ENCODE measurements at places on chromosomes 12 and 14.
A peak's percentile ranks its signal among the peaks of the same experiment; 100 is the strongest.

- DNase-seq = no peak
Measured at GRCh38 chr12:19644571-19644970, 205.3 kb downstream of the AEBP2 start.

DNA sequence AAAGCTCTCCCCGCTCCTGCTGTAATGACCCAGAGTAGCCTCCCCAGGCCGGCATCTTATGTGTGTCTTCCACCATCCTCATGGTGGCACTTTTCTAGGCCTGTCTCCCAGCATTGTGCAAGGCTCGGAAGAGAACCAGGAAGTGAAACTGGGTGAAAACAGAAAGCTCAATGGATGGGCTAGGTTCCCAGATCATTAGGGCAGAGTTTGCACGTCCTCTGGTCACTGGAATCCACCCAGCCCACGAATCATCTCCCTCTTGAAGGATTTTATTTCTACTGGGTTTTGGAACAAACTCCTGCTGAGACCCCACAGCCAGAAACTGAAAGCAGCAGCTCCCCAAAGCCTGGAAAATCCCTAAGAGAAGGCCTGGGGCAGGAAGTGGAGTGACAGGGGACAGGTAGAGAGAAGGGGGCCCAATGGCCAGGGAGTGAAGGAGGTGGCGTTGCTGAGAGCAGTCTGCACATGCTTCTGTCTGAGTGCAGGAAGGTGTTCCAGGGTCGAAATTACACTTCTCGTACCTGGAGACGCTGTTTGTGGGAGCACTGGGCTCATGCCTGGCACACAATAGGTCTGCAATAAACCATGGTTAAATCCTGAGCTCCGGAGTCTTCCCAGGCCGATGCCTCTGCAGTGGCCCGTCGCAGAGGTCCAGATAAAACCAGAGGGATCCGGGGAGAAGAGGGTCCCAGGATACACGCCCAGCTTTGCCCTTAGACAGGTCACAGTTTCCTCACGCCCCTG, 15.6 kb downstream of the ACVRL1 start:
- peak; percentile 8 for DNase-seq

DNA sequence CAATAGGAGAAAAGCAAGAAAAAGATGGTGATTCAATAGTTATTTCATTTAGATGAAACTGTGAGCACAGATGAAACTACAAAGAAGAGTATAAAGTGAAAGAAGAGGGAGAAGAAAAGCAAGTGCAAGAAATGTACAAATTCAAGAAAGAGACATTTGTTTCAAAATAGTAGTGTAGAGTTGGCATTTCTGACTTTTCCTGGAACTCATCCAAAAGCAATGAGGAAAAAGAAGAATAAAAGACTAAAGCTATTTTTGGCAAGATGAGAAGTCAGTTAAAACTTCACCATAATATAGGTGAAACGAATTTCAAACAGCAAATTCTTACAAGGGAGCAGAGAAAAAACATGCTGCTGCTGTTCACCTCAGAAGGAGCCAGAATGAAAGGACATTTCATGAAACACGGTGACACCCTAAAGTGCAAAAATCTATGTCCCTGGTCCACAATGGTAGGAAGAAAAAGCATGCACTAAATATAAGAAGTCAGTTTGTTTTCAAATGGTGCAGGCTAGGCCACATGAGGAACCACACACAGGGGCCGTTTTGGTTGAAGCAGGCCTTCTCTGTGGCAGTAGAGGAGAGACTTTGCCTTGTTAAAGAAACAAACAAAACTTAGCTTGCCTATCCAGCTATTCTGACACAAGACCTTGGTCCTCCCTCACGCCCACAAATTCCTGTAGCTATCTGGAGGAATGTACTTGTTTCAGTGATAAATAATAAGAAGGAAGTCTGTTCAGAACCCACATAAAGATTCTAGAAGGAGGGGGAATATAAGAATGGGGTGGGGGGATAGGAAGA, 11.1 kb upstream of the CMAS start:
- DNase-seq = no peak

GRCh38 chr14:30456296-30456695, 102.7 kb upstream of the G2E3 start:
- DNase-seq = no peak

DNA sequence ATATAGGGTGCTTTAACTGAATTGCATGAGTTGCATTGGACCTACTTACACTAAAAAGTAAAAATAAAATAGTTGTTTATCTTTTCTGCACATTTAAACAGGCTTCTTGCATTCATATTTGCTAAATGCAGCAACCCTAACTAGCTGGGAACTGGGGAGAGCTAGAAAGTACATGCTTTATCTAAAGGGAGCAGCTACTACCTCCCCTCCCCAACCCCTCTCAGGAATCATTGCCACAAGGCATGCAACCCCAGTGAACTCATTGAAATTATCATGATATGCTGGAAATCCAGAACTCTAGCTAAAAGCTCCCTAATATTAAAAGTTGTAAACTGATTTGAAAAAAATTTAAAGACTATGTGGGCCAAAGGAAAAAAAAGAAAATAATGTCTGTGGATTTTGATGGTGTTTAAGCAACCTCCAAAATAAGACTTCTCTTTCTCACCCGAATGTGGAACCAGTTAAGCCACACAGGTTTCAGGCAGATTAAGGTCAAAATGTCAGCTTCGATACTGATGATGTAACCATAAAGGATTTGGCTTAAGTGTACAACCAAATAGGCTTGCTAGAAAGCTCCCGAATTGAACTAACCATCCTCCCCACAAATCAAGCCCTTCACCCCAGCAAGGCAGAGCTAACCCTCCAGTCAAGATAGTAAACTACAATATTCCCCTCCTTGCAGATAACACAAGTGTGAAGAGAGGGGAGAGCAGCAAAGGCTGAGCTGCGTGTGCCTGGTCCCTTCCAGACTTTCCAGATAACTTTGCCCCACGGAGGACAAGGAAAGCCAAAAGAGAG, 13.8 kb upstream of the POC1B start:
- no peak for DNase-seq

DNA sequence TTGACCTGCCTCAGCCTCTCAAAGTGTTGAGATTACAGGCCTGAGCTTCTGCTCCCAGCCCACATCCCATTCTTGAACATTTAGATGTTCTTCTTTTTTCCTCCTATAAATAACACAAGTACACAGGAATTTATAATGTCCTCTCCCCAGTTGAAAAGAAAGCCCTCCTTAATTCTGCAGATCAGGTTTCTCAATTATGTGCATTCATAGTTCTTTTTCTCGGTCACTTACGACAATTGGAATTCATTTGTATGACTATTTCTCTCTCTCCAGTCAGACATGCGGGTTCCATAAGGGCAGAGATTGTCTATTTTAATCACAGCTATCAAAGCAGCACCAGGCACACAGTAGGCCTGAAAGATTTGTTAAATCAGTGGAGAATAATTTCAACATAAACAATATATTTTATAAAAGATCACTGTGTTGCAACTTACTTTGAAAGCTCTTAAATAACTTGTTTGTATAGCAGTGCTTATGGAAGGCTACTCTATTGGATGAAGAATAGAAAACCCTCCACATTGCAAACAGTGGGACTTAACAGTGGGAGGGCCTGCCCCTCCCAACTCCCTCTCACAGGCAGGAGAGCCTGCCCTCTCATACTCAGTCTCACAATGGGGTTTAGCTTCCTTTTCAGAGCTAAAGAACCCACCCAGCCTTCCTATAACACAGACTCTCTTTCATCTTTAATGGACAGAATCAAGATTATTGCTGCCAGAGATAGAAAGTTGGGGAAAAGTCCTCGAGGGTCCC, 84.1 kb upstream of the TRAF3 start:
- DNase-seq = no peak

DNA sequence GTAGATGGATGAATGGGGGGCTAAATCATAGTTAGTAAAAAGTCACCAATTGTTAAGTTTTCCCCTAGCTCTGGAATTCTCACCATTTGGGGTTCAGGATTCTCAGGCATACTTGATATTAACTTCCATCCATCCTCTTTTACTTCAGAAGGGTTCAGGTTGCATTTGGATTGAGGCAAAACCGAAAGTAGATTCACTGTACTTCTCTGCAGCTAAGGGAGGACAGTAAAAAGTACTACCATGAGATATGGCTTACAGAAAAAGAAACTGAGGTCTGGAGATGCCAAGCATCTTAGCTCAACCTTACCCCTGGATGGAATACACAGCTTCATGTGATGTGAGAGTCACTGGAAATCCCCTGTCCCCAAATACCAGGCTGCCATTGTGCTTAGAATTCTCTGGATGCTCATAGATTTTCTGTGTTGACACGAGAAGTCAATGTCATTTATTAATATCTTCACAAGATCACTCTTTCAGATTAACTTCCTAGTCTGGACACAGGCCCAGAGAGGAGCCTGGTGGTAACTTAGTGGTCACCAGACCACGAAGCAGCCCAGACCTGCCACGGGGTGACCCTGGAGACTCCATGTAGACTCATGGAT, 87.1 kb downstream of the SSPN start:
- DNase-seq = no peak

- DNase-seq = no peak
Measured at GRCh38 chr12:122413516-122414404, 8.7 kb downstream of the CLIP1 start.

DNA sequence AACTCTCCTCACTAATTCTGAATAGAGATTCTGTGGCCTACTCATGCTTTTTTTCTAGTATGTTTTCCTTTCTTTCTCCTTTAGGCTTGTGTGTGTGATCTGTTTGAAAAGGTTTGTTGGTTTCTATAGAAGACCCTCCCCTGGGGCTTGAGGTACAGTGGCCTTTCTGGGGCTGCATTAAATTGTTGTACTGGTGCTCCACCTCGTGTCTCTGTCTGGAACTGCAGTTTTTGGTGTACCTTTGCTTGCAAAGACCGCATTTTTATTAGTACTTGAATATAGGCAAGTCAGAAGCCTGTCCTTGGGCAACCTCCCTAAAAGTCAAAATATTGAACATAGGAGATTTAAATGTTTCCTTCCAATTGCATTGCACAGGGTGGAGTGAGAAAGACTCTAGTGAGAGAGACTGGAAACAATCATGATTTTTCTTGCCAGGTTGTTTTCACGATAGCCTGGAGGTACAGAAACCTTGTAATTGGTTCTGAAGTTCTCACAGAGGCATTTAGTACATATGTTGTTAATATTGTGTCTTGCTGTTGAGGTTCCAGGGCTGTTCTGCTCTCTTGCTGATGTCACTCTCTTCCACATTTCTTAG, 39.0 kb downstream of the SLCO1B1 start:
- peak; percentile 36 for DNase-seq

DNA sequence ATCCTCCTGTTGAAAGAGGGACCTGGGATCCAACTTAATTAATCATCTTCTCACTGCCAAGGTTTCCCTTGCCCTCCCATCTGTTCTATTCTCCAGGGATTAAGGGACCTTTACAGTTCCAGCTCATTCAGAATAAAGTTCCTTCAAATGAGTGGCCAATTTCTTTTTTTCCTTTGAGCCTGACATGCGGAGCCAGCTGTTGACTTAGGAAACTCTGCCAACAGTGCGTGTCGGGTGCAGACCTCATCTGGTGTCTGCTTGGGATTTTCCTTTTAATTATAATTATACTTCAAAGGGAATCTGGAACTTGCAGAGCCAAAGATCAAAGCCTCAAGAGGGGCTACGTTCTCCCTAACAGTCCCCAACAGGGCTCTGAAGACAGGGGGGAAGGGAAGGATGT, 64.8 kb downstream of the CCDC60 start:
- DNase-seq = no peak

- DNase-seq = peak; percentile 76
Measured at GRCh38 chr14:54000341-54000811, 43.8 kb upstream of the BMP4 start.

DNA sequence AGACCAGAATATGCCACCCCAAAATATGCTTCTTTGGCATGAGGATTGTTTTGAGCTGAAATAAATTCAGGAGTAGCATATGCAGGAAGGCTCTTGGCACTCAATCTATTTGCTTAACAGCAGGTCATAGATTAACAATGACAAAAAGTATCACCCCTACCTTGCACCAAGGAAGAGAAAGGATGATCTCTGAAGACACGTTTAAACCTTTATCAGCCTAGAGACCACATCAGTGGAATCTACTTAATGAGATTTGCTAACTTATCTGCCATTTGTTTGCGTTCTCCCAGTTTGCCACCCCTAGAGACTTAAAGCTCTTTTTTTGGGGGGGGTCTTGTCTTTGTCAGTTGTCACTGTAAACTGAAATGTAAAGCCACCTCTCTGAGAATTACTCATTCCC, 1278.7 kb upstream of the USP15 start:
- DNase-seq = no peak

GRCh38 chr12:93144109-93144508, 215.0 kb upstream of the EEA1 start:
- no peak for DNase-seq

DNA sequence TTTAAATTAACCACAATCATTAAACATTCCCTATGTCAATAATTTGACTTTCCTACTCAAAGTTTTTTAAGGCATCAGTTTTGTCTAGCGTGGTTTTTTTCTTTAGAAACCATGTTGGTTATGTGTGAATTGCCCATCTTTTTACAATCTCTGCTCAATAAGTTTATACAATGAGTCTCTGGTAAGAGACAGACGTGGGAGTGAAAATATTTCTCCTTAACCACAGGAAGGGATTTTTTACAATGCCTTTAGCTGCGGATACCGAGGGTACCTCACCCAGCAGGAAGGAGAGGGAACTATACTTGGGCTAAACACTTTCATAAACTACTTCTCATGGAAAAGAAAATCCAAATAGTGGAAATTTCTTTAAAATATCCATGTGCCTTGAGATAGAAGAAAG, 191.4 kb upstream of the BCL2L14 start:
- no peak for DNase-seq

DNA sequence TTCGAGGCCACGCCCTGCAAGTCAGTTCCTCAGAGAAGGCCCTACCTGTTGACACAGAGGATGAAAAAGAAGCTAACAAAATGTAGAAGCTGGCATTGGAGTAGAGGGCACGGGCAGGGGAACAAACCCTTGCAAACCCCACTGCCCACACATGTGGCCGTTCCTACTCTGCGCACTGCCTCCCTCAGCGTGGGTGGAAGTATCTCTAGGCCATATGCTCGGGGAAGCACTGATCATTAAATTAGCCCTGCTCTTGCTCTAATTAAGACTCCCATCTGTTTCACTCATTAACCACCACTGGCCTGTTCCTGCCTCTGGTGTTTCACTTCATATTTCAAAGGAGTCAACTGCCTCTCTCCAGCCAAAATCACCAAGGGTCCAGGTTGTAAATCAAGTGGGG, 201.2 kb upstream of the SFSWAP start:
- no peak for DNase-seq

GRCh38 chr12:48716168-48716492, 377 bp downstream of the CCNT1 start:
- DNase-seq = no peak

DNA sequence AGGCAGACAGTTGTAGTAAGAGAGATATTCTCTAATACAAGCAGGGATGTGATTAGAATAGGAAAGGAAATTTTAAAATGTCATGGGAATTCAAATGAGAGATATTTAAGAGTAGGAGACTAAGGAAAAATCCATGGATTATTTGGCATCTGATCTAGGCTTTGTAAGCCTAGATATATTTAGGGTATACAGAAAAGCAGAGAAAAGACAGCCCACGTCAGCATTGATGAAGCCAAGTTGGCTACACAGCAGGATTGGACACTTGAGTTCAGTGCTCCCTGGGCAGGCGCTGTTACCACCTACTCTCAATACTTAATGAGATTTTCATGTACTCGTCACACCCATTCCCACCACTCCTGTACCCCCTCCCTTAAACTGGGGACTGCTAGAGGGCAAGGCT, 1.7 kb upstream of the KCNJ8 start:
- DNase-seq = no peak

Data from A172 (cell line).